T-helper 9 cell (primary cell): ENCODE measurements at places on chromosomes 5 and 9.

GRCh38 chr9:30584559-30584958 is 1799.9 kb upstream of the ACO1 start:
- DNase-seq, result no peak

- no peak for DNase-seq
Observed at GRCh38 chr5:128559300-128560297, 21.6 kb upstream of the FBN2 start.

- no peak for DNase-seq
Observed at GRCh38 chr9:133948131-133948530, 44.0 kb downstream of the VAV2 start.

GRCh38 chr9:110623462-110624025 is 44.0 kb upstream of the SVEP1 start:
- DNase-seq, result no peak

- DNase-seq, result no peak
Observed at GRCh38 chr5:11268891-11269290, 507.9 kb upstream of the DAP start.

- DNase-seq, result no peak
Observed at GRCh38 chr5:112210430-112211005, 208.6 kb downstream of the EPB41L4A start.

DNA sequence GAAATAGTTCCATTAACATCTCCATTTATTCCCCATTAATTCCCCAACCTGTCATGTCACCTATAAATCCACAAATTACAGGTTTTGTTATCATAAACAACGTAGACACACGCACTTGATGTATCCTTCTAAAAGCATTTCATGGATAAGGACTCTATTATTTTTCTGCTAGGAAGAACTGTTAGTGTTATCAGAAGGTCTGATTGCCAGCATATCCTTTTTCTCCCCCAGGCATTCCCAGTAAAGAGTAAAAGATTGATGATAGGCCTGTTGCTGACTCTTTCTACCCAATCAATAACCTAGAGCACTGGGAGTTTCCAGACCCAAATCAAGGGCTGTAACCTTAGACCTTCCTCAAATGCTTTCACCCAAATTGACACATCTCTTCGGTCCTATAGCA is 60.8 kb downstream of the RFK start:
- no peak for DNase-seq

DNA sequence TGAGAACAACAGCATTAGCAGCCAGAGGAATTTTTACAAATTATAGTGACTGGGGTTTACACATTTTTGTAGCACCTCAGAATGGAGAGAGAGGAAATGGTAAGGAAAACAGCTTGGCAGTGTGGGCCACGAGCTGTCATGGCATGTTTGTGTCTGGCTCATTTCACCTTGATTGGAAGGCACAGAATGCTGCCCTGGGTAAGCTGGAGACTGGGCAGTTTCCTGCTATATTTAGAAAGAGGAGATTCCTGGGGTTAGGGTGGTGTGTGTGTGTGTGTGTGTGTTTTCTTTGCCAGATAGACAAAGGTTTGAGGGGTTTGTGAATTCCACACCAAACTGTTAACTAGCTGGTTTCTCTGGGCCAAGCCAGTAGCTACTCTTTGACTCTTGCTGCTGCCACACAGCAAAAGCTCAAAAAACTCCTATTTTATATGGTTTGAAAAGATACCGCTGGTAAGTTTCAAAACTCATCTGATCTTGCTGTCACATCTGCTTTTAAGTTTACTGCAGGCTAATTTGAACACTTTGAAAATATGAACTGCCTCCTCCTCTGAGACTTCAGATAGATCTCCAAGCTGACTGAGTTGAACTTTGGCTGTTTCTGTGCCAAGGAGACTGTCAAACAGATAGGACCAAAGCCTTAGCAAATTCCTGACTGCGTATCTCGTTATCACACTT is 9.1 kb downstream of the ARHGAP26 start:
- no peak for DNase-seq

DNA sequence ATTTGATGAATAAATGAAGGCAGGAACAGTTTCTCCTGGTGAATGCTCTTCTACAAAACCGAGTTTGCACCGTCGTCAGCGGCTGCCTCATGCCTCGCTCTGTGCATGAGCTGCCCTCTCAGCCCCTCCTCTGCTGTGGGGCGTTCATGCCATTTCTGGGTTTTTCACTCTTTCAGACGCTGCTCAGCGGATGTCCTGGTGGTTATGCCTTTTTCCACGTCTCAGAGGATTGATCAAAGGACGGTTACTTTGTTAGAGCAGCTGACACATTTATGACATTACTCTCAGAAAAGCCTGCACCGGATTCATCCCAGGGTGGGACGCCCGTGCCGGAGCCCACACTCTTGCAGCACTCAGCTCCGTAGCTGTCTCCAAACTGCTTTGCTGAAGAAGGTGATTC is 195.9 kb upstream of the PPP1R26 start:
- no peak for DNase-seq

DNA sequence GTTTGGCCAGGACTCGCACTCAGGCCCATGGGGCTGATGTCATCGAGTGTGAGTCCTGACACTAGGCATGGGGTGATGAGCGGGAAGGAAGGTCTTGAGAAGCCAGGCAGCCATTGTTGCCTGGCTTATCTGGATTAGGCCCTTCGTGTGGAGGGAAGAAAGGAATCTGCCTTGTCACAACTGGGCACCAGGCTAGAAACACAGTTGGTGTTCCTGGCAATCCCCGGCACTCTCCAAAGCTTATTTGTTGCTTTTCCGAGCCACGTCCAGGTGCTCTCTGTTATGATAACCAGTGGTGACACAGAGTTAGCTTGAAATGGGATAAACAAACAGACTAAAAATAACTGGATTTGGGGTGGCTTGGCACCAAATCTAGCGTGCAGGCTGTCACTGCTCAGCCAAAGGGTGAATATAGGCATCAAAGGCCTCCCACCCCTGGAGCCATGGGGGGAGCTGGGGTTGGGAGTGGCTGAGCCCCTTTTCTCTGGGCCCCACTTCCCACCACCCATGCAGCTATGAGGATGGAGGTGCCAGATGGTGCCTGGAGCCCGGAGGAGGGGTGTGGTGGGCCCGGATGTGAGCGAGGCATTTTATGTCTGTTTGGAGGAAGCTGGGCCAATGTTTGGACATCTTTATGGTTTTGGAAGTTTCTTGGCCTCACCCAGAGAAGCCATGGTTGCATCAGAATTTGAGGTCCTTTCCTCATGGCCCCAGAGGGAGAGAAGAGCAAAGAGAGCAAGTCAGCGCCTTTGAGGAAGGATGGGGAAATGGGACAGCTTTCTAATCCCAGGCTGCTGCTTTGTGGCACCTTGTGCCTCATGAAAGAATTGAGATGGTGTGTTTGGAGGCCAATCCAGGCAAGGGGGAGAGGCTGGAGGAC is 98.0 kb upstream of the PITX1 start:
- no peak for DNase-seq

GRCh38 chr9:124928116-124928515 is 12.8 kb downstream of the GOLGA1 start:
- DNase-seq, result no peak

GRCh38 chr9:108224716-108225115 is 631.1 kb downstream of the ACTL7B start:
- DNase-seq, result no peak

DNA sequence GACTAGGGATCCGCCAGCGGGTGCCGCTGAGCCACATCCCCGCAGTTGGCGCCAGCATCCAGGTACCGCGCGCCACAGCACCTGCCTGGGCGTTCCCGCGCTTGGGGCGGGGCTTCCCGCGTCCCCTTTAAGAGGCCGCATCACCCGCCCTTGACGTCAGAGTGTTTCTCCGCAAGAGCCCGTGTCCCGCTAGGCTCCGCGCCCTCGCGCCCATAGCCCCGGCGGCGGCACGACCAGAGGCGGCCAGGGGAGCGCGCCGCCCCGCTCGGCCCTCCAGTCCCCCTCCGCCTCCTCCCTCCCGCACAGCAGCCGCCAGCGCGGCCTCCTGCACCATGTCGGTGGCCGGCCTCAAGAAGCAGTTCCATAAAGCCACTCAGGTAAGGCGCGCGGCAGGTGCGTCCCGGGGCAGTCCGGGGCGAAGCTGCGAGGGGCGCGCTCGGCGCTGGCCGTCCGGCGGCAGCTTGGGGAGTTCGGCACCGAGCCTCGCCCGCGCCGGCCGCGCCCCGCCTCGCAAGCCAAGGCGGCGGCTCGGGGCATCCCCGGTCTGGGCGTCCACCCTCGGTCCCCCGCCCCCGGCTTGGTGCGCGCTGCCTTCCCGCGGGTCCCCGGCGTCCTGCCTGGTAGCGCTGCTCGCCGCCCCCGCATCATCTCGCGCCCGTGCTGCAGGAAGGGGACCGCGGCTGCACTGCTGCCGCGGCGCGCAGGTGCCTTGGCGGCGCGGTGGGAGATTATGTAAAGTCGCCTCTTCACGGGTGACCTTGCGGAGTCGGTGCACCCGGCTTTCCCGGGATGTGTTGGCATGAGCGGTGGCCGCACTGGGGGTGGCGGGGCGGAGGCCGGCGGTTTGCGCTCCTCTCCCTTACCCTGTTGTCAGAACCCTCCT is at the start of gene SH3GL2:
TSS of gene SH3GL2 (plus strand) at position 156 of the 883 bp plus-strand sequence.
- no peak for DNase-seq

DNA sequence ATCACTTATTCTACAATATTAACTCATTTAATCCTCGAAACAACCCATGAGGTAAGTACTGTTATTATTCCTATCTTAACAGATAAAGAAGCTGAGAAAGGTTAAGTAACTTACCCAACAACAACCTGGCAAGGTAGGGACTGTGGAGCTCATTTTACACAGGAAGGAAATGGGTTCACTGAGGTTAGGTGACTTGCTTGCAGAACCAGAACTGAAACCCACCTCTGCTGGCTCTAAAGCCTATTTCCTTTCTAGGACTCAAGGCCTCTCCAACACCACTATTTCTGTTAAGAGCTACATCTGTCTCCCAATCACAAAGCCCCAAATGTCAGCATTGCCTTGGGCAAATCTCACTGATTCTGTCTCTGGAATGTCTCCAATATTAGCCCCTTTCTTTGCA is 38.9 kb upstream of the IFNK start:
- no peak for DNase-seq

DNA sequence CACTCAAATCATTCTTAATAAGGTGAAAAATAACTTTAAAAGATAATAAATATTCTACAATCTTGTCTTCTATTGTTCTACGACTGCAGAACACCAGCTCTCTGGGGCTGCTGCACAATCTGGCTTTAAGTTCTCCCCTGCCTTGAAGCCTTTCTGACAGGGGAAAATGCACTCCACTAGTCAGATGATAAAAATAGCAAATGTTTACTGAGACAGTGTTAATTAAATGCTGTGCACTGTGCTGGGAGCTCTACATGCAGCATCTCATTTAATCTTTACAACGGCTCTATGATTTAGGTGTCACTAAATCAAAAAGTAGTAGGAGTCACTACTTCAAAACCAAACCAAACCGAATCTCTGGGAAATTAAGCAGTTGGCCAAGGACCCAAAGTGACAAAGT is 132.7 kb downstream of the SLIT3 start:
- no peak for DNase-seq

GRCh38 chr5:72788866-72789505 is 27.5 kb upstream of the TNPO1 start:
- no peak for DNase-seq

DNA sequence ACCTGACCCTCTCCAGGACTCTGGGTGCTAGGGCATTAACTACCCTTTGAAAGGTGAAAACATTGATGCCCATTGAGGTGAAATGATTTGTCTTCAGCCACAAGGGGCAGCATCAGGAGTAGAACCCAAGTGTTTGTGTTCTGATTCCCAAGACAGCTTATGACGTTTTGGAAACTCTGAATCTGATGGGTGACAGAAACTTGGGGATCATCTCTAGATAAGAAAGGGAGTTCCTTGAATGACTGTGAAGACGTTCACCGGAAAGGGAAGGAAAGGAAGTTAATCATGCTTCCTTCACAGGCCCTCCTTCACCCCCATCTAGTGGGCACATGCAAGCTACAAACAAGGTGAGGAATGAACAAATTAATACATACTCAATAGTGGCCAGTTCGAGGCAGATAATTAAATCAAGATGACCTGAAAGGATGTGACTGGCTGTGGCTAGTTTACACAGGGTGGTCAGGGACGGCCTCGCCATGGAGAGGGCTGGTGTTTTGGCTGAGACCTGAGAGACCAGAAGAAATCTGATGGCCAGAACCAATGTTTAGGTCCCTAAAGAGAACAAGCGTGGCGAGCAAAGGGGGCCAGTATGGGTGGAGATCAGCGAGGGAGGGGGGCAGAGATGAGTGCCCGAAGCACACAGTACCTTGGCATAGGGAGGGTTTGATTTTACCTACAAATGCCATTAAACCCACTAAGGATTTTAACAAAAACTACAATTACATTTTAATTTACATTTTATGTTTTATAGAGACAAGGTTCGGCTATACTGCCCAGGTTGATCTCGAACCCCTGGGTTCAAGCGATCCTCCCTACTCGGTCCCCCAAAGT is 937 bp upstream of the SLC26A2 start:
- DNase-seq, result peak; percentile 0

DNA sequence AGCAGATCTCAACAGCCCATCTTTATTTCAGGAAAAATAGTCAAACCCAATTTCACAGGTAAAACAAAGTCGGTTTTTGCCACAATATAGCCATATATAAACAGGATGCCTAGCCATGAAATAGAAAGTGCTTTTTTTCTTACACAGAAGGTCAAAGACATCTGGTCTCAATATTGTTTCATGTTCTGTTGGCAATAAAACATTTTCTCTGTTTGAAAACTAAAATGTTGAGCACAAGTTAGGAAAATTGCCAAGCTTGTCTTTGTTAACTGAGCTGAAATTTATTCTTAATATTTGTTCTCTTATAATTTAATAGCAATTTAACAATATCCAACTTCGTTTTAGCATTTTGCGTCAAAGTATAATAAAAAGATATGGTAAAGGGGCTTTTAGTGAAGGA is 673.4 kb downstream of the DTWD2 start:
- DNase-seq, result no peak

GRCh38 chr5:150353032-150353675 is 4.3 kb upstream of the TCOF1 start:
- DNase-seq, result no peak
